ENCODE measurements at places on chromosomes 5 and 9.
A peak's percentile ranks its signal among the peaks of the same experiment; 100 is the strongest.

- DNase-seq, result no peak
Measured at GRCh38 chr9:90019626-90020025, 414.8 kb downstream of the GADD45G start.

DNA sequence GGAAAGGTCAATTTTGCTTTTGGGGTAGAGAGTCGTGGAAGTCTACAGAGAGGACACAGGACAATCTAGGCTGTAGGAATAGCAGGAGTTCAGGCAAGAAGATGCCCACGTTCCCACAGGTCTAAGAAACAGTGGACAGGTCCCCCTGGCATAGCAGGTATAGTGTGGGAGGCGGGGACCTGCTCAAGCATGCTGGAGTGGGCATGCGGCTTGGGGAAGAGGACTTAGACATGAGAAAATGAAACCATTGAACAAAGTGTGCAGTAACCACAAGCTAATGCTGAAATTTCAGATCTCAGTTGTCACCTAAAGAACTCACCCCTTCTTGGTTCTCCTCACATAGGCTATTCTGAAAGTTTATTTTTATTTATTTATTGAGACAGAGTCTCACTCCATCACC is 142.8 kb upstream of the EFNA5 start:
- DNase-seq, result no peak

GRCh38 chr5:40681363-40682153 is 1.8 kb downstream of the PTGER4 start:
- DNase-seq, result peak; percentile 42

- no peak for DNase-seq
Measured at GRCh38 chr9:20321423-20322082, 300.7 kb downstream of the MLLT3 start.

DNA sequence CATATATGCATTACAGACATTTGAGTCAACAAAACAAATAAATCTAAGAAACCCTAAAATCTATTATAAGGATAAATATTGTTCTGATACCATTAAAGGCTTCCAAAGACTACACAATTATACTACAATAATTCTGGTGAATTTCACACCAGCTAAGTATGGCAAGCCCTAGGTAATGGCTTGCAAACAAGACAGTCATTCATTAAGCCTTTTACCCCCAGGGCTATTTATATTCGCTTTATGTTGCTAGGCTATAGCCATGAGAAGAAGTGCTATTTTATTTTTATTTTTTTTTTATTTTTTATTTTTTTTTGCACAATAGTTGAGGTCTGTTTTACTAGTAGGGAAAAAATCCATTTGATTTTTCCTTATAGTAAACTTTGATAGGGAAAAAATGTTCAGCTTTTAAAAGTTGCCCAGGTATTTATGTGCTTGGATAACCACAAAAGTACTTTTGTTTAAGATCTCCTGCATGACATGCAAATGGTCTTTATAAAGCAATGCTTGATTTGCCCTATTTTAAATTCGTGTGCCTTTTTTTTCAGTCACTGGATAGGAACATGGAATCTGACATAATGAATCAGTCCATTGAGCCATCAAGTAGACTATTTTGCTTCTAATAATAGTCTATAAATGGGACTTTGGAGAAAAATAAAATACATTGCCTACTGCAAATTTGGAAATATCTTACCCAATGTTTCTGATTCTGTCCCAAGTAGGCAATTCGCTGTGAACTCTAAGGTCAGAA is 946.3 kb upstream of the COX7C start:
- no peak for DNase-seq

DNA sequence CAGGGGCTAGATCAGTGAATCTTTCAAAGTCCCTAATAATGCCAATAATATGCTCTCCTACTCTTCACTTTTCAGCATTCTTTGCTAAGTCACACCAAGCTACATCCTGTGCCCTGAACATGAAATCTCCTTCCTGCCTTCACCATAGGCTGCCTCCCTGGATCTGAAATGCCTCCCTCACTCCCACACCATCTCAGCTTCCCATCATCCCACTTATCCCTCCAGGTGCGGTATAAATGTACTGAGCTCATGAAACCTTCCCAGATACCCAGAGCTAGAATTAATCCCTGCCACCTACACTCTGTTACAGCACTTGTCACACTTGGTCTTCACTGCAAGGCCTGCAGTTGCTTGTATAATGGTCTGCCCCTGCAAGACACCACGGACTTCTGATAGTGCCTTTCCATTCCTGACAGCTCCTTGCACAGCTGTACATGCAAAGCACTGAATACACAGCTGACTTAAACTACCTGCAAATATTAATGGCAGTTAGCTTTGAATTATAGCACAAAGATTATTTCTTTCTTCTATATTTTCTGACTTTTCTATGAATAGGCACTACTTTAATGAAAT is 250.4 kb downstream of the EBF1 start:
- no peak for DNase-seq

DNA sequence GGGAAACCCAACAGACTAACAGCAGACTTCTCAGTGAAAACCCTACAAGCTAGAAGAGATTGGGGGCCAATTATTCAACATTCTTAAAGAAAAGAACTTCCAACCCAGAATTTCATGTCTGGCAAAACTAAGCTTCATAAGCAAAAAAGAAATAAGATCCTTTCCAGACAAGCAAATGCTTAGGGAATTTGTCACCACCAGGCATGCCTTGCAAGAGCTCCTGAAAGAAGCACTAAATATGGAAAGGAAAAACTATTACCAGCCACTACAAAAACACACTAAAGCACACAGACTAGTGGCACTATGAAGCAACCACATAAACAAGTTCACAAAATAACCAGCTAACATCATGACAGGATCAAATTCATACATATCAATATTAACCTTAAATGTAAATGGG is 131.1 kb downstream of the OR2K2 start:
- DNase-seq, result peak; percentile 26

DNA sequence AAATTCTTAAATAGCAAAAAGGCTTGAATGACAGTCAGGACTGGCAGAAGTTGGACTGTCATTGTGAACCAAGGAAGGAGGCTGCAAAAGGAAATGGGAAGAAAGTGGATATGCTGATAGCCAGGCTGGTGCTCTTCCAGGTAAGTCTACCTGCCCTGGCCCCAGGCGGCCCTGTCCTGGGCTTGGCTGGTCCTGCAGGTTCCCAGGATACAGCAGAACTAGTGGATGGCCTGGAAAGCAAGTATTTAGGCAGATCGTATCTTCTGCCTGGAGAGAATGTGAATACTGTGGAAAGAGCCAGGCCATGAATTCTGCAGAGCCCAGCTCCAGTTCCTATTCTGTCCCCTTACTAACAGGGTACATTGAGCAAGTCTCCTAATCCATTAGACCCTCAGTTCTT is 149.3 kb downstream of the SEC61B start:
- no peak for DNase-seq

- no peak for DNase-seq
Measured at GRCh38 chr5:54581831-54582548, 64.4 kb downstream of the SNX18 start.

DNA sequence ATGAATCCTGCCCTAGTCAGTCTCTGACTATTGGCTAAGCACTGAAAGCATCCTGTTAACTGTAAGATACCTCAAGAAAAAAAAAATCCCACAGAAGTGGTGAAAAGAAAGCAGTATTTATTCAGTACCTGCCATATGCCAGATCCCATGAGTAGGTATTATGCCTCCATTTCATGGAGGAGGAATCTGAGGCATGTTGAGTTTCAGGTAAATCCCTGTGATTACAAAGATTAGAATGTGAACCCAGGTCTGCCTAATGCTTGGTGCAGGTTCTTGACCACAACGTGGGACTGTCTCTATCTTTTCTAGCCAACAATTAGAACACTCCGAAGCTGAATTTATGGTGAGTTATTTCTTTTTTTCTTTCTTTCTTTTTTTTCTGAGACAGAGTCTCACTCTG is 30.9 kb downstream of the SH3RF2 start:
- DNase-seq, result no peak

DNA sequence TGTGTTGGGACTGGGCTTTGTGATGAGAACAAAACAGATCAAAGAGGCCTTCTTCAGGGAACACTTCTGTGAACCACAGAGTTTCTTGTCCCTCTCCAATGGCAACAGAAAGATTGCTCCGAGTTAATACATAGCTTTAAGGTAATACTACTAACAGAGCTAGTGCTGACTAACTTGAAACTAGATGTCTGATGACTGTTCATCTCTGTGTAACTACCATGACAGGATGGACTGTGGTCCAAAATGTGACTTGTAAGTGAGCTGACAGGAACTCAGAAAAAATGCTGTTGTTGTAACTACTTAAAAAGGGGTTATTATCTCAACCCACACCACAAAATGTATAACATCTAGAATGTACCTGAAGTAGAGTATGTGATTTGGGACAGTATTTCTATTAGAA is 630.2 kb upstream of the DMAC1 start:
- no peak for DNase-seq
